NCI-H187 treated with DMSO at 0.1 percent for 48 hours (cell line): ENCODE measurements at places on chromosomes 3 and 15.

GRCh38 chr15:94305133-94305532 lies 73.8 kb downstream of the MCTP2 start:
- DNase-seq, result no peak

DNA sequence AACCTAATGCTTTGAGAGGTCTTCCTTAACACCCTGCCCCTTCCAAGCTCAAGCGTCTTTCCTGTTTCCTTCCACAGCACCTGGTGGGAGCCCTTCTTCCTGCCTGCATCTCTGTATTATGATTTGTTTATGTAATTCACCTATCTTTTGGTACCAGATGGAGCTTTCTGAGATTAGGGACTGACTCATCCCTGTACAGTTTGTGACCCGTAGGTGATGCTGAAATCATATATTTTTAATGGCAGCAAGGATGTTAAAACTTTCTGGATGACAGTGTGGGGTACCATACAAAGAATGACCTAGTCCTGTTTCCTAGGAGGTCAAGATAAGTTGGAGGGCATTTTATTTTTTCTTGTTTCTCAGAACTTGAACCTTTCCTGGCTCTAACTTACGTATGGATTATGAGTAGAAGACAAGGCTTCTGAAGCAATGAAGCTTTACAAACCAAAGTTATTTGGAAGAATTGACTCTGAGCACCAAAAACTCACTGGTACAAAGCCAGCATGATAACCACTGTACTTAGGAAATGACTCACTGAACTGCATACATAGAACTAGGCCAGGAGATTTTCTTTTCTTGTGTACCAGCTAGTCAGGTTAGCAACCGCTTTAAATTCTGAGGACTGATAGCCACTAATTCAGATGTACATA lies 46.6 kb downstream of the HHLA2 start:
- DNase-seq, result no peak

DNA sequence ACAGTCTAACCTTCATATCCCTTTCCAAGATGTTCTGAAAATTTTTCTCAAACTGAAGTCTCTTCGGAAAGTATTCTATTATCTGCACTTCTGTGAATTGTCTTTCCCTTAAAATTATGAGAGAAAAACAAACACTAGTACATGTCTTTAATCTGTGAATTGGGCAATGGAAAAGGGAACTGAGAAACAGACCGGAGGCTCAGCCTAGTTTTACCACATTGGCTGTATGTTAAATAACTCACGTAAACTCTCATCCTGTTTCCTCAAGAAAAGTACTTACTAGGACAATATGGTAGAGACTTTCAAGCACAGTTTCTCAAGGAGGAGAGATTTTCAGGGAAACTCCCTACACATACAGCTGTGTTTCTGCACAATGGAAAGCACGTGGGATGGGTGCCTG lies 982.2 kb upstream of the SEMA6D start:
- no peak for DNase-seq

DNA sequence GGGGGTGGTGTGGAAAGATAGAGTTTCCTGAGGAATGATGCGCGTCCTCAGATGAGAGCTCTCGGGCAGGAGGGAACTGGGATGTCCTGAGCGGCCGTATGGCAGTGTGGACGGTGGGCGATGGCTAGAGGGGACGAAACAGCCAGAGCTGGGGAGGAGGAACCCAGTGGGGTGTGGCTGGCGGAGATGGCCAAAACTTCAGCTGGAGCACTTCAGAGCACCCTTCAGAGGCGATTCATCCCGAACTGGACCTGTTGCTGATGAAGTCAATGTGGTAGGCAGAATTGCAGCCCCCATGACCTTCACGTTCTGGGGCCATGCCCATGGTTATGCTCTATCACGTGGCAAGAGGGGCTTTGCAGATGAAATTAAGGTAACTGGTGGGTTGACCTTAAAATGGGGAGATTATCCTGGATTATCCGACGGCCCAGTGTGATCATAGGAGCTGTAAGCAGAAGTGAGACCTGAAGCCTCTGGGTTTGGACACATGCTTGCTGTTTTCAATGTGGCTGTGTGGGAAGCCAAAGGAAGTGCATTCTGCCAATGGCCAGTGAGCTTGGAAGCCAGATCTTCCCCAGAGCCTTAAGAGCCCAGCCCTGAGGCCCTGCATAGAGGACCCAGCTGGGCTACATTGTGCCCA lies 52.3 kb downstream of the ATP1B3 start:
- no peak for DNase-seq

GRCh38 chr3:127207727-127208482 lies 15.0 kb downstream of the PRR23E start:
- DNase-seq, result no peak

GRCh38 chr3:181712553-181713279 lies 991 bp downstream of the SOX2 start:
- DNase-seq, result no peak

- DNase-seq, result no peak
These were observed 37.0 kb downstream of the GLDN start for GRCh38 chr15:51378406-51378805.

DNA sequence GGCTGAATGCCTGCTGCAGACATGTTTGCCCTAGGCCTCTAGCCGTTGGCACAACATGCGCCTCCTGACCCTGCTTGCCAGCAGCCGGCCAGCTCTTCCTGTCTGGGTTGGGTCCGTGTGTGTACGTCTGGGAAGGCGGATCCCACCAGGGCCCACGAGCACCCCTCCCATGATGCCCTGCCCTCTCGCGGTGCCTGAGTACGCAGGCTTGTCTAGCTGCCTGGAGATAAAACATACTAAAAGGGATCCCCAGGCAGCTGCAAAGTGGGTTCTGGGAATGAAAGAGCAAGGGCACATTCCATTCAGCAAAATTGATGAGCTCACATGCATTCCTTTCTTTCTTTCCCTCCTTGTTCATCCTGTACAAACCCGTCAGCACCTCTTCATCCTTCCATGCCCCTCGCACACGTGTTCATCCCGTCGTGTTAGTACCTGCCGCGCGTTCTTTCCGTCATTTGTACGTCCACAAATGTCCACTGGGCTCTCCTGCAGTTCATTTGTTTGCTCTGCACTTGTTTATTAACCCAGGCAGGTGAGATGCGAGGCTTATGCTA lies 74.3 kb downstream of the FBLN2 start:
- no peak for DNase-seq

DNA sequence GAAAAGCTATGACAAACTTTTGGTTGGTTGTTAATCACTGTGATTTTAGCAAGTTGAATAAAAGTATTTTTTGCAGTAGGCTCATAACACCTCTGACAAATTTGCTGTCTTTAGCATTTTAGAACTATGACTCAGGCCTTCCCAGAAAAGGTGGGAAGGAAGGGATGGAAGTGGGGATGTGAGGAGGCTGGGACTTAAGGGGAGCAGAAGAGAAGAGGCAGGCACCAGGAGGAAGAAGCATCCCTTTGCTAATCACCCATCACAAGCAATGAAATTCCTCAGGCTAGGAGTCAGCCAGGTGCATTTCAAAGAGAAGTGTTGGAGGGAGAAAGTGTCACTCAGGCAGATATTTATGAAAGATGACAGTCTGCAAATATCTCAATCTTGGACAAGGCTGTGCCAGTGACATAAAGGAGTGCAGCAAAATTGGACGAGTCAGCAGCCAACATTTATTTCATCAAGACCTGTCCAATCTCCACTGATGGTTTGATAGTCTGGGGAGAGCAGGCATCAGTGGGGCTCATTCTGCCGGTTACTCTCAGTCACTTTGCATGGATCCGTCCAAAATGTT lies 337.3 kb upstream of the ARRDC4 start:
- DNase-seq, result no peak
